ENCODE measurements at places on chromosomes 7 and 10.
A peak's percentile ranks its signal among the peaks of the same experiment; 100 is the strongest.

DNA sequence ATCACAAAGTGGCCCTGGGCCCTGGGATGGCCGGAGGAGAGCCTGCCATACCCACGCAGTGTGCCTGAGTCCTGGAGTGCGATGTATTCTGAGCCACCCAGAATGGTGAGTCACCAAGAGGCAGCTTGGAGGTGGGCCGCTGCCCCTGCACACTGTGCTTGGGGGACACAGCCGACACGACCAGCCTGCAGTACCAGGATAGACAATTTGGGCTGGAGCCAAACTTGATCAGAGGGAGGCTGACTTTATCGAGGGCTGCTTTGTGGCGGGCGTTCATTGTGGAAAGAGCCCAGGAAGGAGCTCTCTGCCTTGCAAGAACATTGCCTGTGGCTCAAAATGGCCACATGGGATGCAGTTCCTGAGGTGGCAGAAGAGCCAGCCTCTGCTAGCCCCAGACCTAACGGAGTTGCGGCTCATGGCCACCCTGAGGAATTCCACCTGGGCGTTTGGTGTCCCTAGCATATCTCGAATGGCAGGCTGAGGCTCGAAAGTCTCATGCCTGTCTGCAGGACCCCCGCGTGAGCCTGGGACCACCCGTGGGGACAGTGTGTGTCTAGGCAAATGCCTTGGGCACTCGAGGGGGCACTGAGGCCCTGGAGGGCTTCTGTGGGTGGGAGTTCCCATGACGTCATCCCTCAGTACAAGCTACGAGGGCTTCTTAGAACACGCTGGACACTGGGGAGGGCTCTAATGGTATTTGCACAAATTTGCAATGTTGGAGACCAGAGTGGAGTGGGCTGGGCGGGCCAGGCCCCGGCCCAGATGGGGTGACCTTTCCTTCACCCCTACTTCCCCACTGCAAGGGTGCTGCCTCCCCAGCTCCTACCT, 79.7 kb downstream of the LHPP start:
- no peak for DNase-seq

DNA sequence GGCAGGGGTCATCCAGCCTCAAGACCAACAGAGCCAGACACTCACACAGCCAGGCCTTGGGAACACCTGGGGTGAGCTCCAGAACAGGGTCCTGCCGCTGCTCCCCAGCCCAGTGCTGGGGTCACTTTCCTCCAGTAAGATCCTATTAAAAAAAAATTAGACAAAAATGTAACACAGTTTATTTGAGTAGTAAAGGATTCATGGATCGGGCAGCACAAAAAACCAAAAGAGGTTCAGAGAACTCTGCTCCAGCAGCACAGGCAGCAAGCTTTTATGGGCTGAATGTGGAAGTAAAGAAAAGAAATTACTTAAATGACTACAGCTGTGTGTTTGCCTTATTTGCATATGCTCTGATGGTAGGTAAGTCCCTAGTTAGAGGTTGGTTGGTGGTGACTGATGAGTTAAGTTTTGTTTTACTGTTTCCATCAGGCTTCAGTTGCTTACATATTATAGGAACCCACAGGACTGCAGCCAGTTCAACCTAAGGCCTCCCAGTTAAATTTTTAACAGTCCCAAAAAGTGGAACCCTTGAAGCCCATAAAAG, 80.5 kb upstream of the FGFR2 start:
- DNase-seq: no peak

DNA sequence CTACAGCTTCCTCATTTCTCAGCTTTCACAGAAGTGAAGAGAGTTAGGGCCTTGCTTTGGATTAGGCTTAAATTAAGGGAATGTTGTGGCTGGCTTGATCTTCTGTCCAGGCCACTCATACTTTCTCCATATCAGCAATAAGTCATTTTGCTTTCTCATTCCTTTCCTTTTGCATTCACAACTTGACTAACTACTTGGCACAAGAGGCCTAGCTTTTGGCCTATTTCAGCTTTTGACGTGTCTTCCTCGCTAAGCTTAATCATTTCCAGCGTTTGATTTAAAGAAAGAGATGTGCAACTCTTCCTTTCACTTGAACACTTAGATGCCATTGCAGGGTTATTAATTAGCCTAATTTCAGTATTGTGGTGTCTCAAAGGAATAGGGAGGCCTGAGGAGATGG, 712.0 kb downstream of the INHBA start:
- no peak for DNase-seq

GRCh38 chr7:102934701-102935100, 21.9 kb downstream of the LRRC17 start:
- DNase-seq: no peak

- no peak for DNase-seq
Observed at GRCh38 chr10:22597138-22597537, 117.2 kb downstream of the PIP4K2A start.

DNA sequence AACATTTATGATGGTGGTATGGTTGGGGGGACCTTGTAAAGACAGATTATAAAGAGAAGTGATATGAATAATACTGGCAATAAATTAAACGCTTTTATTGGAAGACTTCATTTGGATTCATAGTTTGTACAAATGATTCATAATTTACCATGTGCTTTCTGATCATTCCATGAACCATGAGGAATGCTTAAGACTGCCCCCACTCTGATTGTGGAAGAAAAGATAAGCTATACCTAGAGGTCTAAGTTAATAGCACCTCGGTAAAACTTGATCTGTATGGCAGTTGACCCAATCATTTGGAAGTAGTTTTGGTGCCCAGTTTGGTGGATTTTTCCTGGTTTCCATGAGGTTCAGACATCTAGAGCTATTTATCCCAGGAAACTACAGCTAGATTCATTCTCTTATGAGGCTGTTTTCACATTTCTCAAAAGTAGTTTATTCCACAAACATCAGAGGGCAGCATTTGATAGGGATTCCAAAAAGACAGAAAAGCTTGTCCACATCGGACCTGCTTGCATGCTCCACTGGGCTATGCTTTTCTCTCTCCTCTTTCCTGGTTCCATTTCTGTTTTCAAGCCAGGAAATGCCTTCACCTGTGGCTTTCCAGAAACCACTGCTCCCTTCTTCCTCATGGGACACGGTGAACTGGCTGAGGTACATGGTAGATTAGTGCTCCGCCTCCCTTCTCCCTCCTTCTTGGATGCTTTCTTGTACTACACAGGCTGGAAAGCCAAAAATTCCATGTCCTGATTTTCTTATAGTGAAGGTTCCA, 29.2 kb downstream of the TFAM start:
- DNase-seq: no peak

GRCh38 chr7:35695987-35696386, 1.1 kb upstream of the HERPUD2 start:
- DNase-seq: no peak

- DNase-seq: no peak
Observed at GRCh38 chr10:53477313-53477675, 704.7 kb upstream of the MBL2 start.

DNA sequence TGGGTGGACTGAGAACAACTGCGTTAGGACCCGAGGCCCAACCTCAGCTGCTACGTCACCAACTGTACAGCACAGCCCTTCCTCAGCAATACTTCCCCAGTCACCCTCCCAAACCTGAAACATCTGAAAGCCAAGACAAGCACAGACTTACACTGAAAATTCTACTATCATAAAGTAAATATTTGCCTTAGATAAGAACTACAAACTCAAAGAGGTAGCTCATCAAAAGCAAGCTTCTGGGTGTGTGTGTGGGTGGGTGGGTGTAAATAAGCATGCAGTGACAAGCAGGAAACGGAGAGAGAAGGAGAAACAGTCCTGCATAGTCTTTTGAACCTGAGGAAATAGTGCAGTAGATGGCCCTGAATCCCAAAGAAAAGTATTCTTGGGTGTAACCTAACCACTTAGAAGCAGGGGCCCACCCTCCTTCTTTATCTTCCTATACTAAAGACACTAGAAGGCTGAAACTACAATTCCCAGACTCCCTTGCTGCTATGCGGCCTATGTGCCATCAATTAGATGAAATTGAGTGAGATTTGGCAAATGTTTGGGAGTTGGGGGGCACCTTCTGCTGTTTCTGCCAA, 18.7 kb downstream of the SLC25A13 start:
- no peak for DNase-seq

GRCh38 chr7:30469303-30469702, 9.3 kb downstream of the NOD1 start:
- DNase-seq: peak; percentile 17

DNA sequence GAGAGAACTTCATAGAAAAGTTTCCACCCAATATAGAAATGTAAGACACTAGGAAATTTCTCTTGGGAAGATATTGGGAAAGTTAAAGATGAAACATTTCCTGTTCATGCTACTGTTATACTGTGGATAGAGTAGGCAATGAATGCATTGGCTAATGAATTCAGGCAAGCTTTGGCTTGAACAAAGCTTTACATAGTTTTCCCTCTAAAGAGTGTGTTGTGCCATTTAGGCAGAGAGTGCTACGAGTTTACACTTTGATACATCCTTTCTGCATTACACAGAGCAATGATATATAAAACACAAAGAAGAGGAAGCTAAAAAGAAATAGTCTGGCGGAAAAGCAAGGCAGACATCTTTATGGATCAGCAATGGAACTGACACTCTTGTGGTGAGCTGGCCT, 125.9 kb upstream of the SHH start:
- DNase-seq: no peak

DNA sequence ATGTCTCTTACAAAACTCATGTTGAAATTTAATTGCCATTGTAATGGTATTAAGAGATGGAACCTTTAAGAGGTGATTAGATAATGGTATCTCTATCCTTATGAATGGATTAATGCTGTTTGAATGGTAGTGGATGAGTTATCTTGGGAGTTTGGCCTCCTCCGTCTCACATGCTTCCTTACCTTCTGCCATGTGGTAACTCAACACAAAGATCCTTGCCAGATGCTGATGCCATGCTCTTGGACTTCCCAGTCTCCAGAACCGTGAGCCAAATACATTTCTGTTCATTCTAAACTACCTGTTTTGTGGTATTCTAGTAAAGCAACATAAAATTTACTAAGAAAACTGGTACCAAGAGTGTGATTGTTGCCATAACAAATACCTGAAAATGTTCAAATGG, 23.2 kb downstream of the PTEN start:
- DNase-seq: no peak

GRCh38 chr10:4195213-4195612, 410.2 kb upstream of the KLF6 start:
- no peak for DNase-seq

DNA sequence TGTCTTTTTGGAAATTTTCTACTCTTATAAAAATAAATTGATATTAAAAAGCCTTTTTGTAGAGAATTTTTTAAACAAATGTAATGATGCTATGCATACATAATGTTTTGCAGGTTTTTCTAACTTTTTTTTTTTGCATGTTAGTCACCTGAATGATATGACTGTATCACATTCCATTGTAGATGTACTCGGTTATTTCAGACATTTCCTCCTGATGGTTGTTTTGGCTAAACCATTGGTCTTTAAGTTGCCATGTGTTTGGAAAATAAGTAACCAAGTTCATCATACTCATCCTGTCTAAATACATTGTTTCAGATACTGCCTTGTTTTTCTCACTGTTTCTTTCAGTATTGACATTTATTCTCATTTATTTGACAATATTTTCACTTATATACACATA, 25.8 kb downstream of the NHLRC2 start:
- no peak for DNase-seq

GRCh38 chr10:78703593-78703992, 365.2 kb upstream of the ZMIZ1 start:
- no peak for DNase-seq

DNA sequence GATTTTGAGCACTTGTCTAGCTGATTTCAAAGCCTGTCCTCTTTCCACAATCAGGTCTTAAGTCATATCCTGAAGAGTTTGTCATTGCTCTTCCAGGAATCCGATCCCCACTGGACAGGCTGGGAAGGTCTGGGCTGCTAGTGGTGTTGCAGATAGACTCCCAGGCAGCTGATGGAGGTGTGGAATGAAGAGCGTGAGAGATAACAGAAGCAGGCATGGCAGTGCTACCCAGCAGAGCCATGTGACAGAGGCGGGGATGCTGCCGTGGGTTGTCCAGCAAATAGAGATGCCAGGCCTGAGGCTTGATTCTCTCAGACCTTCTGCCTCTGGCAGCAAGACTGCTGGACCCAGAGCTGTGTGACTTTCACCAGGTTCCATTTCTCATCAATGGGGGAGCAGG, 116.5 kb upstream of the EEPD1 start:
- DNase-seq: no peak

- no peak for DNase-seq
Observed at GRCh38 chr7:51324206-51324898, 7.7 kb upstream of the COBL start.

DNA sequence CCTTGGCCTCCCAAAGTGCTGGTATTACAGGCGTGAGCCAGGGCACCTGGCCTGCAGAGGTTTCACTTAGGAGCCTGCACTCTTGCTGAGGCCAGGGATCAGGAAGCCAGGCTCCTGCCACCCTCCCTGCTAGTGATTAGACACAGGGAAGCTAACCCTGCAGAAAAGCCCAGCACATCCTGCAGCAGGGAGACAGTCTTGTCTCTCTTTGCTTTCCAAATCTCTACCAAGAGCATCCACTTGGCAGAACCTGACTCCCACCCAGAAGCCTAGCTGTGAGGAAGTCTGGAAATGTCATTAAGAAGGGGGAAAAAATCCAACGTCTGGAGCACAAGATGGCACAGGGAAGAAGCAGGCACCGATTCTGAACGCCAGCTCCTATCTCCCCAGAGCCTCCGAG, 8.0 kb upstream of the FAM171A1 start:
- DNase-seq: no peak

DNA sequence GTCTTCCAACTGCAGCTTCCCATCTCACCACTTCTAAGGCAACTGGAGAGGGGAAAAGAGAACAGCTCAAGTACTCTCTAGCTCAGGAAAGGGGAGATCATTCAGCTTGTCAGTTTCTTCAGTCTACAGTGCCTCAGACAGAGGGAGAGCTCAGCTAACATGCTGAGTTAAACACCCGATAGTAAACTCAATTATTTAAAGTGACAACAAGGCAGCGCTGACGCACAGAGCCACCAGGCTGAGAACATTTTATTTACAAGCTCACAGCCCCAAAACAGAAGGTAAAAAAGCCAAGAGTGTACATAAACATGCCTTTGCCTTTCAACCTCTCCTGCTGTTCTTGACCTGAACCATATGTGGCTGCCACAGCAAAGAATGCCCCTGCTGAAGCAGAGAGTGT, 10.1 kb upstream of the CUZD1 start:
- no peak for DNase-seq

GRCh38 chr7:139127648-139128047, 18.1 kb upstream of the ZC3HAV1 start:
- DNase-seq: no peak

DNA sequence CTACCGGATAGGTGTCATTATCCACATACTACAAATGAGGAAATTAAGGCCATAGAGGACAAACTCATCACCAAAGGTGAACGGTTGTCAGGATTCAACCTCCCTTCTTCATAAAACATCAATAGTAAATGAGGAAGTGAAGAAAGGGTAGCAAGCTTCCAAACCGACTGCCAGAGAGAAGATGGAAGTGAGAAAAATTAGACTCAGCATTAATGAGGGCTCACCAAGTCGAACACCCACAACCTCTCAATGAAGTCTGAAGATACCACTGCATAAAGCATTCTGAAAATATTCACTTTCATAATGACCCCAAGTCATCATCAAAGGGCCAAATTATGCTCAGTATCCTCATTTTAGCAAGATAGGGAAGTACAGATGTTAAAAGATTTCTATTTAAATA, 29.6 kb downstream of the ABCB4 start:
- DNase-seq: no peak

Data from NCI-H2171 (cell line).